Natural killer cell treated with Interleukin-12 subunit alpha and Interleukin-12 subunit beta and Interleukin-15 and Interleukin-18, amount 100 ng/mL, for 72 hours (primary cell): ENCODE measurements at places on chromosomes 12 and 14. TPM values are rescaled to one million over a fixed set of nuclear protein-coding genes. Genes with fewer than 3 reads are reported as not detected.

DNA sequence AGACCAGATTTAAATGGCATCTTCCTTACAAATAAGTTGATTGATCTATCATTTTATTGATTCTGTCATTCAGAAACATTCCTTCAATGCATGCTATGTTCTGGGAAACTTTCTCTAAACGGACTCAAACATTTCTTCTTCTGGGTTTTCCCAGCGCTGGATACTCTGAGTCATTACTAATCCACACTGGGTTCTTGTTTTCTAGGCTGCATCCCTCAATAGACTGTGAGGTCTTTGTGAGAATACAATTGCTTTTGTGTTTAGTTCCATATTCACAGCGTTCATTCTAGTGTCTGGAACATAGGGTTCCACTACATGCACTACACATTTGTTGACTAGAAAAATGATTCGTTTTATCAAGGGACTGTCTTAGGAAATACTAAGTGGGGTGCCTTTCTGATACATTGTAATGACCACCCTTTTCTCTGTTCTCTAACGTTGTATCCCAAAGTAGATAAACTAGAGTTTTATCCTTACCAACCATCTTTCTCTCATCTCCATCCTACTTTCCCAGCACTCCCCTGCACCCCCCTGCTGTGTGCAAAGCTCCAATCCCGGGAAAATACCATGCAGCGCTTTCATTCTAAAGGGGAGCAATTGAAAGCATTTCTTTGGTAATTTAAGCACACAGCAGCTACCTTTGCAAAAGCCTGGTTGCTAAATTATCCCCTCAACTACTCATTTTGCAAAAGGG lies 878.7 kb downstream of the DIO2 start:
- no peaks in the 10 kb centered on the region for H3K27me3 ChIP-seq
- H3K4me3 ChIP-seq, result no peak overlapping the region
- no peak for DNase-seq
- H3K27ac ChIP-seq, result no peak overlapping the region
- H3K36me3 ChIP-seq, result no peaks in the 10 kb centered on the region

DNA sequence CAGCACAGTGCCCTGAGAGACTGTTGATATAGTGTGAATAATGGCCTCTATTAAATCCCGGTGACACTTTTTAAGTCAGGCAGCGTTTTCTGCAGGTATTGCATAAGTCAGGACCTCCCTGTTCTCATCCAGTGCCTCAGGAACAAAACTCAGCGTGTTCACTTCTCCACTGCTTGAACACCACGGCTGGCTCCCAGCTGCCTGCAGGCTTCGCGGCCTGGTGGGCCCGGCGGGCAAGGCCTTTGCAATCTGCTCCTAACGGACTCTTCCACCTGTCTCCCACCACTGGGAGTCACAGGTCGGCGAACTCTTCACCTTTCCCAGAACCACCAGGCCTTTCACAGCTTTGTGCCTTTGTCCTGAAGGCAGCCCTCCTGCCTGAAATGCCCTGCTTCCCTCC lies 18.7 kb downstream of the RFX4 start:
- no peak overlapping the region for H3K4me3 ChIP-seq
- peaks cover 44% of the 10 kb centered on the region for H3K27me3 ChIP-seq
- no peaks in the 10 kb centered on the region for H3K4me1 ChIP-seq
- no peak overlapping the region for H3K27ac ChIP-seq
- no peaks in the 10 kb centered on the region for H3K36me3 ChIP-seq
- no peak for DNase-seq

OR10P1 gene
- not detected for total RNA-seq

DNA sequence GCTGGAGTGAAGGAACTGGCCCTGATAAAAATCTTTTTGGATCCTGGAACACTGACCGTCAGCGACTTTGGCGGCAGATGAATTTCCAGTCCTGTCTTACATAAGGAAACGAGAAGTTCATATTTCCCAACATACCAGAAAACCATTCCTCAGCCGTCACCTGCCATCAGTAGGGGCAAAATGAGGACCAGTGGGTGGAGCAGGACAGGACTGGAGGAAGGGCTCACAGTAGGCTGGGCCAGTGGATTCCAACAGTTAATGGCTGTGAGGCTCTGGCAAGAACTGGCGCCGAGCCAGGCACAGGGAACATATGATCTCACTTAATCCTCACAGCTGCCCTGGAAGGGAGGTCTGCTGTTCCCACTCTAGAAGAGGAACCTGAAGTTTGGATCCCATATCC lies 67.2 kb upstream of the FAM181A start:
- peaks cover 14% of the 10 kb centered on the region for H3K27me3 ChIP-seq
- H3K4me3 ChIP-seq, result no peak overlapping the region
- H3K4me1 ChIP-seq, result no peaks in the 10 kb centered on the region
- no peaks in the 10 kb centered on the region for H3K36me3 ChIP-seq
- DNase-seq, result no peak

RILPL2 gene
- 12.2 TPM for total RNA-seq

DNA sequence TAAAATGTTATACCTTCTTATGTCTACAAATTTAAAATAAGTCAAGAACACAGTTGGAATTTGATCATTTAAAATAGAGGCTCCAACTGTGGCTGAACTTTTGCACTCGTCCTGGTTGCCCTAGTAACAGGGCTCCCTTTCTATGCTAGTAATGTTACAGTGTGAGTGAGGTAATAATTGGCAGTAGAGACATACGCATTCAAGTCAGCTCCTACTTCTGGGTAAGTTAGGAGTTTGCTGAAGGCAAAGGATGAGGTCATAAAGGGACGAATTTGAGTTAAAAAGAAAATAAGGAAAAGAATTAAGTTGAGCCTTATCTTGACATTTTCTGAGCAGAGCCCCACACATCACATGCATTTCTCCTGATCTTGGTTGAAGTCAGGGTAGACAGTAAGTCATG lies 129.1 kb downstream of the TMEM117 start:
- H3K36me3 ChIP-seq, result no peaks in the 10 kb centered on the region
- H3K4me3 ChIP-seq, result no peak overlapping the region
- no peak for DNase-seq
- H3K27ac ChIP-seq, result no peak overlapping the region
- H3K27me3 ChIP-seq, result no peaks in the 10 kb centered on the region
- no peaks in the 10 kb centered on the region for H3K4me1 ChIP-seq

- peak overlapping the region; percentile 96 for H3K4me3 ChIP-seq
- peaks cover 19% of the 10 kb centered on the region for H3K36me3 ChIP-seq
Observed at GRCh38 chr12:57232156-57232756, 2.7 kb downstream of the SHMT2 start.
